CD4-positive, CD25-positive, alpha-beta regulatory T cell (primary cell): ENCODE measurements at places on chromosomes 2 and 18.

GRCh38 chr2:69368588-69368987, 18.4 kb downstream of the GFPT1 start:
- H3K27me3 ChIP-seq = no peaks in the 10 kb centered on the region
- H3K36me3 ChIP-seq = peaks cover 67% of the 10 kb centered on the region
- H3K27ac ChIP-seq = no peak overlapping the region
- no peaks in the 10 kb centered on the region for H3K4me1 ChIP-seq
- no peak overlapping the region for H3K4me3 ChIP-seq
- DNase-seq = no peak

- H3K27ac ChIP-seq = no peak overlapping the region
- H3K36me3 ChIP-seq = no peaks in the 10 kb centered on the region
- H3K4me1 ChIP-seq = no peaks in the 10 kb centered on the region
- H3K4me3 ChIP-seq = no peak overlapping the region
- DNase-seq = peak; percentile 72
Measured at GRCh38 chr2:24409700-24410556, 49.6 kb upstream of the ITSN2 start.

DNA sequence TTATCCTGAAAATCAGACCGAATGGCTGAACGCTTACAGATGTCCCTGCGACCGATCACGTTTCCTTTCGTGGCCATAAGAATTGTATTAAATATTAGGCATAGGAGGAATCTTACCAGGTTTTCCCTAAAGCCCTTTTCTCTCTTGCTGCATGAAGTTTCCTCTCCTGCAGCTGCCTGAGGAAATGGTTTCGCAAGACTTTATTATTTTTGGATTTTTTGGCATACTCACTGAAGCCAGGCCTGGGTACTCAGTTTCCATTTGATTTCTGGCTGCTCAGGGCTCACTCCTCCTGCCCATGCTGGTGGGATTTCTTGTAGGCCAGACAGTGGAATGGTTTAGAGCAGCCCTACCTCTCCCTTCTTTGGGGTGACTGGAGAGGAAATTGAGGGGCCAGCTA, 114.0 kb downstream of the KLHL29 start:
- no peak overlapping the region for H3K4me3 ChIP-seq
- no peak for DNase-seq
- peaks cover 4% of the 10 kb centered on the region for H3K4me1 ChIP-seq
- H3K36me3 ChIP-seq = no peaks in the 10 kb centered on the region
- H3K27me3 ChIP-seq = no peaks in the 10 kb centered on the region

GRCh38 chr2:120350801-120351320, 4.9 kb downstream of the INHBB start:
- H3K27me3 ChIP-seq = peaks cover 3% of the 10 kb centered on the region
- no peak overlapping the region for H3K27ac ChIP-seq
- DNase-seq = no peak
- H3K36me3 ChIP-seq = no peaks in the 10 kb centered on the region

GRCh38 chr18:12336887-12337286, 28.8 kb downstream of the TUBB6 start:
- no peak for DNase-seq
- no peak overlapping the region for H3K27ac ChIP-seq
- H3K4me1 ChIP-seq = no peaks in the 10 kb centered on the region

DNA sequence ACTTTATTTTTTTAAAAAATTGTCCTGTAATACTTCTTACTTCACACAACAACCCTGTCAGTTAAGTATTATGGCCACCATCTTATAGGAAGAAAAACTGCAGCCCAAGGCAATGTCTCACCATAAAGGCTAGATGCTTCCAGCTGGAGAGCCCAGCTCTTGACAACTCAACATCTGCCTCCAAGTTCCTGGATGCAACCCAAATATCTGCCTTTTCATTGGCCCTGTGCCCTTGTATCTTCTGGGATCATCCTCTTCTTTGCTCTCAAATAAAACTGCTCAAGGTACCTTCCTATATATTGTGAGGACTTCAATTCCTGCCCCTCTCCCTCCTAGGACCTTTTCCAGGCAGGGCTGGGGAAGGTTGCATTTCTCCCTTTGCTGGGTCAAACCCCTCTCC, 69.5 kb downstream of the BIN1 start:
- no peaks in the 10 kb centered on the region for H3K36me3 ChIP-seq
- no peaks in the 10 kb centered on the region for H3K27me3 ChIP-seq
- no peaks in the 10 kb centered on the region for H3K4me1 ChIP-seq
- DNase-seq = no peak

DNA sequence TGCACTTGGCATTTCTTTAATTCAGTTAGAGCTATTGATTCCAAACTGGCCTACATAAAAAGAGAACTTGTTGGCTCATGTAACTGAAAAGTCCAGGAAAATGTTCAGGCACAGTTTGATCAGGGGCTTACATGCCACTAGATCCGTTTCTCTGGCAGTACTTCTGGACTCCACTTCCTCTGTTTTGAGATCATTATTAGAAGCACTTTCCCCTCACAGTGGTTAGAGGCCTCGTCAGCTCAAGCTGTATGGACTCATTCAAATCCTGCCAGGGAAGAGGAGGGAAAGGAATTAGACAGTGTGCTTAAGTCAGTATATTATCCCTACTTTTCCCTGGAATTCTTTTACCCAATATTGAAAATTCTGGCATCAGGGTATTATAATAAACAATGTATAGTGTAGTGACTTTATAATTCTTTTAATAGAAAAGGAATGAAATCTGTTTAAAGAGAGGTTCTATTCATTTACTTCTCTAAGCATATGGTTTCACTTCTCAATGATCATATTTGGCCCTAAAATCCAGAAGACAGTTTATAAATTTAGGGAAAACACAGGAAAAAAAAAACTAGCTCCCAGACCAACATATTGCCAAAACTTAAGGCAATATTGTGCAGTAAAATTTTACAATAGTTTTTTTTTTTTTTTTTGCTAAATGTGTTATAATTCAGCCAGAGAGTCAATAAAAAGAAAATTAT, 92.0 kb downstream of the ARMC9 start:
- DNase-seq = no peak
- H3K36me3 ChIP-seq = no peaks in the 10 kb centered on the region
- no peak overlapping the region for H3K27ac ChIP-seq
- H3K27me3 ChIP-seq = no peaks in the 10 kb centered on the region
- no peaks in the 10 kb centered on the region for H3K4me1 ChIP-seq
- H3K4me3 ChIP-seq = no peak overlapping the region

DNA sequence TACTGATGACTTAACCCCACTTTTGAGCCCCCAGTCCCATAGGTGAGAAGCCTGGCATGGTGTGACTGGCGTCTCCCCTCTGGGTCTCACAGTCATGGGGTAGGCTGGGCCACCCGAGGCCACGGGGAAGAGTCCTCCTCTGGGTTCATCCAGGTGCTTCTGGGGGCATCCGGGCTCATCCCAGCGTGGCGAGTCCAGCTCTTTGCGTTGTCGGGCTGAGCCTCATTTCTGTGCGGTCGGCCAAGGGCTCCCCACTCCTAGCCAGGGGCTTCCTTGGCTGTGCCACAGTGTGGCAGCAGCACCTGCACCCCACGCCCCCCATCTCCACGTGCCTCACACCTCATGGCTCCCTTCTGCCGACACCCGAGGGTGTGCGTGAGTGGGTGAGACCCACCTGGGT, 27.6 kb upstream of the SNED1 start:
- H3K4me1 ChIP-seq = peaks cover 5% of the 10 kb centered on the region
- H3K27ac ChIP-seq = no peak overlapping the region
- no peak overlapping the region for H3K4me3 ChIP-seq

- H3K36me3 ChIP-seq = no peaks in the 10 kb centered on the region
- no peak for DNase-seq
- no peaks in the 10 kb centered on the region for H3K4me1 ChIP-seq
- no peaks in the 10 kb centered on the region for H3K27me3 ChIP-seq
Measured at GRCh38 chr2:239814116-239814860, 210.9 kb downstream of the NDUFA10 start.
